ENCODE measurements at places on chromosomes 16 and 17. TPM values are rescaled to one million over a fixed set of nuclear protein-coding genes. Genes with fewer than 3 reads are reported as not detected.

Gene TAT
- not detected for total RNA-seq

Gene SKAP1
- 0.65 TPM for total RNA-seq

Gene ASPHD1
- 1.2 TPM for total RNA-seq

Gene C17orf78
- not detected for total RNA-seq

Gene UTS2R
- not detected for total RNA-seq

Gene PRDM7
- total RNA-seq = not detected

Gene TMEM132E
- total RNA-seq = under 0.01 TPM

Gene FOXL1
- 4.9 TPM for total RNA-seq

Gene RARA
- total RNA-seq = 7.8 TPM

Gene POLG2
- 7.8 TPM for total RNA-seq

Gene ZNF287
- total RNA-seq = 3.2 TPM

Gene CSF3
- 0.97 TPM for total RNA-seq

Gene COG1
- total RNA-seq = 10.7 TPM

Gene ESRP2
- total RNA-seq = 0.15 TPM

Gene HNF1B
- total RNA-seq = not detected

Gene BAHCC1
- total RNA-seq = 1.7 TPM

Gene CSH2
- total RNA-seq = not detected

Gene TMEM238L
- total RNA-seq = not detected

Gene CTRB2
- not detected for total RNA-seq

Gene ETV4
- total RNA-seq = 13.3 TPM

Gene CHD9NB
- 0.97 TPM for total RNA-seq

Gene ADGRG3
- total RNA-seq = not detected

Gene CES5A
- not detected for total RNA-seq

Gene SAMD14
- total RNA-seq = 4.6 TPM

Gene RNF157
- total RNA-seq = 0.65 TPM

Gene USP7
- 65.9 TPM for total RNA-seq

Gene UNC13D
- 3.8 TPM for total RNA-seq

Gene NHLRC4
- 1.6 TPM for total RNA-seq

Gene METRN
- 41.9 TPM for total RNA-seq

Gene CCL1
- not detected for total RNA-seq

Gene KCTD13
- total RNA-seq = 5.8 TPM

Gene KRT31
- total RNA-seq = not detected

Gene GPR179
- not detected for total RNA-seq

Gene NOL3
- 12.3 TPM for total RNA-seq

Gene HBM
- total RNA-seq = not detected

Gene PMP22
- 18.8 TPM for total RNA-seq

Gene SLC38A8
- total RNA-seq = not detected

Gene STAC2
- not detected for total RNA-seq

Gene CDRT15
- not detected for total RNA-seq

Gene SMIM5
- under 0.01 TPM for total RNA-seq

Gene AHSP
- total RNA-seq = not detected

Gene MYOCD
- not detected for total RNA-seq

Gene KRTAP1-5
- total RNA-seq = under 0.01 TPM

Gene KIAA0753
- 8.5 TPM for total RNA-seq

Gene DRC7
- total RNA-seq = under 0.01 TPM

Gene CACNG5
- total RNA-seq = not detected

Gene ALDH3A1
- 0.61 TPM for total RNA-seq

Gene NEURL4
- total RNA-seq = 17.9 TPM

Gene FTSJ3
- total RNA-seq = 94.8 TPM

Gene PPP1R1B
- not detected for total RNA-seq

Gene GPS1
- total RNA-seq = 95.9 TPM

Gene GGNBP2
- total RNA-seq = 68.8 TPM

Gene SP6
- total RNA-seq = 0.65 TPM

Gene ACOX1
- total RNA-seq = 45.1 TPM

Gene HOXB3
- total RNA-seq = 5.8 TPM

All from epithelial cell of umbilical artery (primary cell).